Colonic mucosa (tissue), 4 donors: ENCODE measurements at places on chromosomes 13 and 19. TPM values are rescaled to one million over a fixed set of nuclear protein-coding genes. Genes with fewer than 3 reads are reported as not detected.

The TBXA2R gene
- 1.7 TPM for total RNA-seq

The CCL25 gene
- not detected for total RNA-seq

The DACH1 gene
- 5.2 TPM for total RNA-seq

The ADAT3 gene
- total RNA-seq = 24.7 TPM

The CEACAM4 gene
- not detected for total RNA-seq

The RELB gene
- total RNA-seq = 17.1 TPM

The PSPC1 gene
- 36.5 TPM for total RNA-seq

The GPR12 gene
- 0.05 TPM for total RNA-seq
